ENCODE measurements at places on chromosomes 5 and 9.
A peak's percentile ranks its signal among the peaks of the same experiment; 100 is the strongest.

DNA sequence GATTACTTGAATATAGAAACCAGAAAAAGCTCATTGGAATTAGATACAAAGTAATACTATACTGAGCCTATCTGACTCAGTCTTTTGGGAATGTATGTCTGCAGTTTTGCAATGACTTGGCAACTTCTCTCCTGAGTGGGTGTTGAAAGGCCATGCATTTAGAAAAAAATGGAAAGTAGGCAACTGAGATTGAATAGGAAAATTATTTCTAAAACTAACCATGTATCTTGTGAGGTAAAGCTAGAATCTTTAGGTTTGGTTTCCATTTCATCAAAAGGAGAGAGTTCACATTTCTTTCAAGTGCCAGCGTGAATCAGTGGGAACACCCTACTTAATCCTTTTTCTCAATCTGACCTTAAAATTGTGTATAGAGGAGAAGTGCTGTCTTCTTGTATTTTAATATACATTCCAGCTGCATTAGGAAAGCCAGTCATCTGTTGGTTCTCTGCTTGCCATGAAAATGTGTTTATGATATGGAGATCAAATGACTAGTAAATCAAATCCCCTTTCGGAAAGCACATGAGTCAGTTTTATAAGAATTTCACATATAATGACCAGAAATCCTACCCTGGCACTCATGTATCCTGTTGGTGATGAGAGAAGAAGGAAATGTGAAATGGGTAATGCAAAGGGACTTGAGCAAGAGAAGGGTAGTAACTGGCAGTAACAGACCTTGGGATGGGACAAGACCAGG, 30.4 kb downstream of the NFX1 start:
- peak; percentile 96 for DNase-seq

- DNase-seq = no peak
Measured at GRCh38 chr5:143021595-143021994, 251.4 kb downstream of the ARHGAP26 start.

GRCh38 chr9:89623925-89624420, 19.2 kb downstream of the GADD45G start:
- no peak for DNase-seq

DNA sequence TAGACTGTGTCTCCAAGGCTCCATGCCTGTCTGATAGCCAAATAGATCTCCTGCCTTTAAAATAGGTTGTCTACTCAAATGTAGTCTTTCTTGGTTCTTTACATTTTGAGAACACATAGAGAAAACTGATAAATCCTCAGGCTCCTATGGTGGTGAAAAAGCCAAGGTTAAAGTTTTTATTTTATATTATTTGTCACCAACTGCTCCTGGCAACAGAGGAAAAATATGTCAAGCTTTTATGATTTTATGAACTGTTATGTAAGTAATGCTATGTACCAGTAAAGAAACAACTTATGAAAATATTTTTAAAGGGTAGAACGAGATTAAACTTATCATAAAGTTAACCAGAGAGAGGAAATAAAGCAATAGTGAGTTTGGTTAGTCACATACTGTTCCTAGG, 222.8 kb downstream of the NR2F1-AS1 start:
- no peak for DNase-seq

DNA sequence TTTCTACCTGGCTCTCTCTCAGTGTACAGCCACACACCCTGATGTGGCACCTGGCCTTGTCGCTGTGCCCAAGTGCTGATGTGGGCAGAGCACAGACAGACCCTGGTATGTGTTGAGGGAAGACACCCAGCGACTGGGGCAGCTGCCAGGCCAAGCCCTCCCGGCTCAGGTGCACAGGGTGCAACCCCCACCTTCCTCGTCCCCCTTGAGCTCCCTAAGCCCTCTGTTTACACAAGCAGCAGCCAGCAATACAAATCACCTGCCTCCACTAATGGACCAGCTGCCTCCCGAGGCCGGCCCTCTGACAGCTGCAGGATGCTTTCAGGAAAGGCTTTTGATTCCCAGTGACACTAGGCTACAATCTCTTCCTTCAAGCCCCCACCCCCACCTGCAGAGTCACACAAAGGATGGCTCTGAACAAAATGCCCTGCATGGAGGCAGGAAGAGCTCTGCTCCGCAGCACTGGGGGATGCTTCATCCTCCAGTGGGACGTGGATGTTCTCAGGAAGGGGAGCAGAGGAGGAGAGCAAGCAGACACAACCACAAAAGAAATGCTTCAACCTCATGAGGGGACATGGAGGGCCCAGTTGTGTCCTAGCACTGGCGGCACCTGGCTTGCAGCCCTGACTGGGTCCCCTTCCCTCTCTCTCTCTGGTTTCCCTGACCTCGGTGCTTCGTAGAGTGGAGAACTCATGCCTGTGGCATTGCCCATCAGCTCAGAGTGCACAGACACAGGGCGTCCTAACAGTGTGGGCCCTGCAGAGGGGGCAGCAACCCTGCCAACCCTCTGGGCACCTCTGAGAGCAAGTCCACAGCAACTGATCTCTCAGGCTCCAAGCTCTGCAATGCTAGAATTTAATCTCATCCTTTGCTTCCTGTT, 140.8 kb downstream of the BARX1 start:
- no peak for DNase-seq

Measured in fibroblast of gingiva (primary cell).